Posterior vena cava (tissue), 2 donors: ENCODE measurements at places on chromosomes 4 and X. TPM values are rescaled to one million over a fixed set of nuclear protein-coding genes. Genes with fewer than 3 reads are reported as not detected.
A peak's percentile ranks its signal among the peaks of the same experiment; 100 is the strongest.

DNA sequence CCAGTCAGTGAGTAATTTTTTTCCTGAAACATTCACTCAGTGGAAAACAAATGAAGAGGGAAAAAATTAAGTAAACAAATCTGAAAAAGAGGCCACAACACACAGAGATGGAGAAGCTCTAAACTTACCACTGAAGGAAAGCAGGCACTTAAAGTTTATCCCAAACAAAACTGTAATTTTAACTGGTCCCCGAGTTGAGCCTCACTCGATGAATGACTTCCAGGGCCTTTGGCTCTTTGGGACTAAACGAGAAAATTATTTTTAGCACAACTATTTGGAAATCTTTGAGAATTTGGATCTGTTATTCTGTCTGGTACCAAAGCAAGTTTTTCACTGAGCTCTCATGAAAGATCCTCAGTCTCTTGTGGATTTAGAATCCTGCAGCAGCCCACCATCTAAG is at the start of gene C1QTNF7:
Gene C1QTNF7 (plus strand): TSS at position 333 of the 400 bp plus-strand sequence. CDS start 7,711 bp downstream, outside the sequence.
- no peak for DNase-seq

GRCh38 chr4:40887764-40888131 is 138.0 kb downstream of the NSUN7 start:
- no peak for DNase-seq

- DNase-seq, result no peak
Measured at GRCh38 chrX:40402831-40403533, 177.8 kb upstream of the ATP6AP2 start.

DNA sequence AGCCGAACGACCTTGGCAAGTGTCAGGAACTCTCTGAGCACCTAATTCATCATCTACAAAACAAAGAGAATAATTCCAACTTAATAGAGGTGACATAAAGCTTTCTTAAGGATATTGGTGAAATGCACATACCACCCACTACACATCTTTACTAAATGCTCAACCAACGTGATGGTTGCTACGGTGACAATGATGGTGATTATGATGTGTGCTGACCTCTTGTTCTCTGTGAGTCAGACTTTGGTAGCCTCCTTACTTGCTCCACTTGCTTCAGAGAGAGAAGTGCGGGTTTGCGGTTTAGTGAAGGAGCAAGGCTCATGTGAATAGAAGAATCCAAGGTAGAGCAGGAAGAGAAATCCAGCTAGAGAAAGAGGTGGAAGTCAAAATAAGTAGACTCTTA is 52.8 kb upstream of the CLNK start:
- no peak for DNase-seq

DNA sequence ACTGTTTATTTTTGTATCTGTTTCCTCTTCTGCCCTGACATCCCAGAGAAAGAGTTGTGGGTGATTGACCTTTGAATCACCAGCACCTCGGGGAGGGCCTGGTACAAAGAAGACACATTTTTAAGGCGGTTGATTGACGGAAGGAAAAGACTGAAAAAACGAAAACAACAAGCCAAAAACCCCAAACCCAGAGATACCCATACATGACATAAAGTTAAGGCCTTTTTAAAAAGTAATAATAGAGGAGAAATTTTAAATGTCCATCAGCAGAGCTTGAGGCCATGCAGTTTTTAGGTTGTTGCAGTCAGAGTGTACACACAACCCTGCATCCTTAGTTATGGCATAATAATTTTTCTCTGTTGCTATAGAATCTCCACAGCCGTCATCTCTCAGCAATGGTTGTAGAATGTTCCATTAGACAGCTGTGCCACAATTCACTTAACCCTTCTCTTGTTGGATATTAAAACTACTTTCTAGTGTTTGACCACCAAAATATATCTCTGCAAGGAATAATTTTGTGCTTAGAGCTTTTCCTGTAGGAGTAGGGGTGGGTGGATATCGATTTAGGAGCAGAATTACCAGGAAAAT is 110.2 kb downstream of the GNL3L start:
- DNase-seq, result no peak

DNA sequence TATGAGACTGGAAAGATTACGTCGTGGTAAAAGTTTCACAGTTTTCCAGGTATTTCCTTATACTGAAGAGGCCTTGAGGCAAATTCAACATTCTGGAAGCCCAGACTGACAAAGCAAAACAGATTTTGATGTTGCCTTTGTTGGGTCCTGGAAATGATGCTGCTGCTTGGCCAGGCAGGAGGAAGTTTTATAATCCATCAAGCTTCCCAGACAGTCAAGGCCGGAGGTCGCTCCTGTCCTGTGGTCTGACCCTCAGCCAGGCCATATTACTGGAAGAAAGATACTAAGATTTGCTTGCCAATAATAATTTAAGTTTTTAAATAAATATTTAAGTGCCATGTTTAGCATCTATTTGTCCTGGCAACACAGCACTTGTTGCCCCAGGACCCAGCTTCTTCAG is 63.4 kb downstream of the TAPT1 start:
- no peak for DNase-seq

- DNase-seq, result no peak
Measured at GRCh38 chr4:25889589-25890503, 24.2 kb upstream of the SMIM20 start.

GRCh38 chr4:176413171-176413570 is 93.4 kb downstream of the SPCS3 start:
- no peak for DNase-seq

DNA sequence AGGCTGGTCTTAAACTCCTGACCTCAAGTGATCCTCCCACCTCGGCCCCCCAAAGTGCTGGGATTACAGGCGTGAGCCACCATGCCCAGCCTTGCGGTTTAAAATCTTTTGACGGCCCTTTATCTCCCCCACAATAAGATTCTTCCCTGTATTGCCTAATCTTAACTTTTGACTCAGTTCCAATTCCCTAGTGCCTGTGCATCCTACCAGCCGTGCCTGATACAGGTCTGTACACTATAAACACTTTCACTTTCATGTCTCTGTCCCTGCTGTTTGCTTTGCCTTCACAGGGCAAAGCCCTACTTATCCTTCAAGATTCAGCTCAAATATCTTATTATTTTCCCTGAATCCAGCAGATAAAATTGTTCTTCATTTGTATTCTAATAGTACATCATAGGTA is 74.6 kb downstream of the WDR44 start:
- DNase-seq, result no peak

GRCh38 chrX:116961872-116962582 is 499.3 kb upstream of the CT83 start:
- DNase-seq, result no peak

GRCh38 chr4:150211799-150212445 is 133.7 kb downstream of the DCLK2 start:
- no peak for DNase-seq

DNA sequence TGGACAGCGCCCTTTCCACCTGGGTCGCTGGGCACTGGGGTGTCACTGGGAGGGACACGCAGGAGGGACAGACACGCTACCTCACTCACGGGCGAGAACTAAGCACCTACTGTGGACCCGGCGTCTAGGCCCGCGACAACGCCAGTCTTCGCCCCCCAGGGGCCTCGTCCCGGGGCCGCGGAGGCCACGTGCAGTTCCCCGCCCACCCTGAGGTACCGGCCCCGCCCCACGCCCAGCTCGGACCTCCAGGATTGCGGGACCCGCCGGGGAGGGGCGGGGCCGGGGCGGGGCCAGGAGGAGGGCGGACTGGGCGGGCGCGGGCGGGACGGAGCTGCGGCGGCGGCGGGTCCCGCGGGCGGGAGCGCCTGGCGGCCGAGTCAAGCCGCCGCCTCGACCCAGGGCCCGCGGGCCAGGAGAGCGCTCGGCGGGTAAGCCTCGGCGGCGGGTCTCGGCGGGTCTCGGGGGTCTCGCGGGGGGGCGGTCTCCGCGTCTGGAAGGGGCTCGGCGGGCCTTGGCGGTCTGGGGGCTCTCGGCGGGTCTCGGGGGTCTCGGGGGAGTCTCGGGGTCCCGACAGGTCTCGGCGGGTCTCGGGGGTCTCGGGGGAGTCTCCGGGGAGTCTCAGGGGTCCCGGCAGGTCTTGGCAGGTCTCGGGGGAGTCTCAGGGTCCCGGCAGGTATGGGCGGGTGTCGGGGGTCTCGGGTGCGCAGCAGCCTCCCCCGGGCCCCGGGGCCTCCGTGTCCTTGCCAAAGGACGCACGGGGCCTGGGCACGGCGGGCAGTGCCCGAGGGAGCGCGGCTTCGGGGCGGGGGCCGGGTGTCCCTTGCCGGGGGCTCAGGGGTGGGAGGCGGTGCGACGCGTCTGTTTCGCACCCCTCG is at the start of gene SH3BP2:
Gene SH3BP2 (plus strand): TSS at position 375 of the 875 bp plus-strand sequence. CDS start 27,533 bp downstream, outside the sequence.
- peak; percentile 93 for DNase-seq

DNA sequence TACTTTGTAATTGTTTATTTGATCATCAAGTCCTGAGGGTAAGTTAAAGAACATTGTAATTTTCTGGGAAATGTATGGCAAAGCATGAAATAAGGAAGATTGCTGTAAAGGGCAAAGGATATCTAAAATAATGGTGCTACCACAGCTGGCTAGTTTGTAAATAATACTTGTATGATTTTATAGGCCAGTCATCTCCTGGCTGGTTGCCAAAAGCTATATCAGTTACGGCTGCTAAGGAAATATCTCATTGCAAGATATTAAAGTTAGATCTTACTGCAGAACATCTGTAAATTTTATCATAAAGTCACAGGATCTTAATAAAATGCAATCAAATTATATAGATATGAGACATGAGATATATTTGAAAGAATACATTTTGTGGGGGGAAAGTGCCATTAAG is 150.8 kb upstream of the CXCL13 start:
- DNase-seq, result no peak

- DNase-seq, result no peak
Measured at GRCh38 chr4:52883183-52883621, 21.1 kb downstream of the RASL11B start.

- no peak for DNase-seq
Measured at GRCh38 chrX:118714521-118714920, 12.9 kb upstream of the IL13RA1 start.

GRCh38 chr4:4254666-4255065 is 6.6 kb upstream of the TMEM128 start:
- DNase-seq, result no peak

DNA sequence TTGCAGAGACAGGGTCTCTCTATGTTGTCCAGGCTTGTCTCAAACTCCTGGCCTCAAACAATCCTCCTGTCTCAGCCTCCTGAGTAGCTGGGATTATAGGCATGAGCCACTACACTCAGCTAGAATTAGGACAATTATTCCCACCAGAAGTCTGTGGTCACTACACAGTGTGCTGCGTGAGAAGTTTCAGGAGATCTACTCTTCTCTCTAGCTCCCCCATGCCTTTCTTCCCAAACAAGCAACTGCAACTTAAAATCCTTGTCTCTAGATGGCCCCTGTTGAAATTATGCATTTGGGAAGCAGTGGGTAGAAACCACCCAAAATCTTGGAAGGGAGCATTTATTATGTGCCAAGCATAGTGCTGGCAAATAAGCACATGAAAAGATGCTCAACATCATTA is 21.1 kb upstream of the MAP7D3 start:
- no peak for DNase-seq

GRCh38 chrX:42530027-42530426 is 247.9 kb downstream of the PPP1R2C start:
- DNase-seq, result no peak

DNA sequence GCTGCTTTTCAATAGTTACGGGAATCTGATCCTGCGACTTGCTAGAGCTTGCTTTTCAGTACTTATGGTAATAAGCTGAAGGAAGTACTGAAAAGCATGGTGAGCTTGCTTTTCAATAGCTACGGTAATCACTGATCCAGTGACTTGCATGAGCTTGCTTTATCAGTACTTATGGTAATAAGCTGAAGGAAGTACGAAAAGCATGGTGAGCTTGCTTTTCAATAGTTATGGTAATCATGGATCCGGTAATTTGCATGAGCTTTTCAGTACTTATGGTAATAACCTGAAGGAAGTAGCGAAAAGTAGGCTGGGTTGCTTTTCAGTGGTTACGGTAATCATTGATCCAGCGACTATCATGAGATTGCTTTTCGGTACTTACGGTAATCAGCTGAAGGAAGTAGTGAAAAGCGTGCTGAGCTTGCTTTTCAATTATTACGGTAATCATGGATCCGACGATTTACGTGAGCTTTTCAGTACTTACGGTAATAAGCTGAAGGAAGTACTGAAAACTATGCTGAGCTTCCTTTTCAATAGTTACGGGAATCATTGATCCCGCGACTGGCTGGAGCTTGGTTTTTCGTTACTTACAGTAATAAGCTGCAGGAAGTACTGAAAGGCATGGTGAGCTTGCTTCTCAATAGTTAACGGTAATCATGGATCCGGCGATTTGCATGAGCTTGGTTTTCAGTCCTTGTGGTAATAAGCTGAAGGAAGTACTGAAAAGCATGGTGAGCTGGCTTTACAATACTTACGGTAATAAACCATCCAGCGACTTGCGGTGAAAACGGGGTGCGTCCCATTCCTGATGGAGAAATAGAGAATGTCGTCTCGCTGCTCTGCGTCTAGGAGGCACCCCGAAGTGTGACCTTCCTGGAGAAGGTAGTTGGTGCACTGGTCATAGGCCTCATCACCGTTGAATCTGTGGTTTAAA is 6.5 kb downstream of the CRLF2 start:
- DNase-seq, result peak; percentile 4

- no peak for DNase-seq
Measured at GRCh38 chrX:29862126-29862677, 353.2 kb upstream of the MAGEB2 start.

GRCh38 chrX:421646-422391 is 35.1 kb upstream of the PPP2R3B start:
- DNase-seq, result no peak

GRCh38 chr4:3302786-3303564 is 10.2 kb downstream of the RGS12 start:
- no peak for DNase-seq

DNA sequence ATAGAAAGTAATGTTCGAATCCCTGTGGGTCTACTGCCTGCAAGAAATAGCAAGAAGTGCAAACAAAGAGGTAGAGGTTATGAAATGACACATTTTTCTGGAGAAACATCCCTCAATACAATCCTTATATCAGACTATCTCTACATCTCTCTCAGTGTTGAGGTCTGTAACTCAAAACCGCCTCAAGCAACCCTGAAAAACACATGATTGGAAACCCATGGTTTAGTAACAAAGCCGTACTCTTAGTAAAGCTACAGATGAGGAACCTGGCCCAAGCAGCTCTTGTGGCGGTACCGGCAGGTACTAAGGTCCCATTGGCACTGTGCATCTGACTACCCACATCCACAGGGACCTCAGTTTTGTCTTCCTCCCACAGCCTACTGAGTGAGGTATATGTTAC is 53.9 kb downstream of the IRF2 start:
- no peak for DNase-seq

The ANXA5 gene
- 346 TPM for total RNA-seq

The BEX3 gene
- 45.2 TPM for total RNA-seq

The RIPPLY1 gene
- not detected for total RNA-seq

The CHRDL1 gene
- 161 TPM for total RNA-seq

The CSTF2 gene
- total RNA-seq, result 7.4 TPM

The EMD gene
- 67.2 TPM for total RNA-seq

The GATA1 gene
- total RNA-seq, result 0.42 TPM

The RBMXL3 gene
- not detected for total RNA-seq

The ZNF732 gene
- total RNA-seq, result 0.19 TPM

The TEX11 gene
- not detected for total RNA-seq

The MAP7D2 gene
- total RNA-seq, result not detected

The PABPC1L2B gene
- not detected for total RNA-seq

The KLHL4 gene
- 4.0 TPM for total RNA-seq

The TRPC3 gene
- total RNA-seq, result 0.42 TPM

The GRPEL1 gene
- total RNA-seq, result 22.2 TPM
